Fibroblast of gingiva (primary cell): ENCODE measurements at places on chromosomes 12 and 14.

GRCh38 chr12:68871921-68872320, 61.0 kb downstream of the CPM start:
- DNase-seq, result no peak

GRCh38 chr12:22880331-22880730, 255.4 kb downstream of the ETNK1 start:
- DNase-seq, result no peak

DNA sequence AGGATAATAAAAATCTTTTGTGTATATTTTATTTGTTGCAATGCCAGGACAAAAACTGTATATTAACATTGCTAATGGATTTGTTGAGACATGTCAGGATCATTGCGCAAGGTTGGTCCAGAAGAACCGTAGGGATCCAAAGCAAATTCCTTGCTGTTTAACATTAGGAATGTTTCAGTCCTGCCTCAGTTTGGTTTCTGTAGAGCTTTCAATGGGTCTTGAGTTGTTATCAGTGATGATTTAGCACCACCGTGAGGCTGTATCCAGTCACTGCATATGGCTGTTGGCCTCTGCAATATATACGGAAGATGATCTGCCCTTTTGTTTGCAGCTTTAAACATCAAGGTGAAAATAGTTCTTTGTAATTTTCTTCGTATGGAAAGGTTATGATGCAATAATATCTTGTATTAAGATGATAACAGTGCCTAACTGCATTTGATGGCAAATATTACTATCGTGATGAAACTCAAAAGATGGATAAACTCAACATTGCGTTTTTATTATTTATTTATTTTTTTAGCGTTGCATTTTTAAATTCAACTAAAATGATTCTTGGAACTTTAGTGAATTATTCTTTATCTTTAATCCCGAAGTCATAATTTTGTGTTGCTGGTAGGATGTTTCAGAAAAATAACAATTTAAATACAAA, 231.2 kb downstream of the AKAP6 start:
- peak; percentile 73 for DNase-seq

- no peak for DNase-seq
Observed at GRCh38 chr12:107519906-107520859, 165.4 kb upstream of the PWP1 start.

- no peak for DNase-seq
Observed at GRCh38 chr14:99322731-99323599, 51.0 kb upstream of the BCL11B start.

GRCh38 chr14:24224618-24225071, 7.5 kb downstream of the NEDD8 start:
- DNase-seq, result peak; percentile 41

DNA sequence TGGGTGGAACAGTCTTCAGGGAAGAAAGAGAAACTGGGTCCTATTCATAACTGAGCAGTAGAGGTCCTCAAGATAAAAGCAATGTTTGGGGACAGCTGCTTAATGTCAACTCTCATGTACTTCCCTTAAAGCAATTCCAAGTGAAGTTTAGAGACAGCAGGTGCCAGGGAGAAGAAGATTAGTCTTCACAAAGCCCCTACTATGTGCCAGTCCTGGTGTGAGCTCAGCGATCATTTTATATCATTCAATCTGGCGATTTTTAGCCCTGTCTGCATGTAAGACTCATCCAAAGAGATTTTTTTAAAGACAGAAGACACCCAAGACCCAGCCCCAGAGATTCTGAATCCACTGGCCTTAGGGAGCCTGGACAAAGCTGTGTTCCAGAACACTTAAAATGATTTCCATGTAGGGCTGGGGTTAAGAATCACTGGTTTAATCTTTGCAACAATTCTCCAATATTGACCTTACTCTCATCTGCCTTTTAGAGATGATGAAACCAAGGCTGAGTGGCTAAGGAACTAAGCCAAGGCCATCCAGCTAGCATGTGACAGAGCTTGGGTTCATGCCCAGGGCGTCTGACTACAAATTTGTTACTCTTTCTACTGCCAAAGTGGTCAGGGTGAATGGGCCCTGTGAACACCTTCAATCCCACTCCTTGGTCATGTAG, 404.5 kb upstream of the TBX3 start:
- peak; percentile 26 for DNase-seq

DNA sequence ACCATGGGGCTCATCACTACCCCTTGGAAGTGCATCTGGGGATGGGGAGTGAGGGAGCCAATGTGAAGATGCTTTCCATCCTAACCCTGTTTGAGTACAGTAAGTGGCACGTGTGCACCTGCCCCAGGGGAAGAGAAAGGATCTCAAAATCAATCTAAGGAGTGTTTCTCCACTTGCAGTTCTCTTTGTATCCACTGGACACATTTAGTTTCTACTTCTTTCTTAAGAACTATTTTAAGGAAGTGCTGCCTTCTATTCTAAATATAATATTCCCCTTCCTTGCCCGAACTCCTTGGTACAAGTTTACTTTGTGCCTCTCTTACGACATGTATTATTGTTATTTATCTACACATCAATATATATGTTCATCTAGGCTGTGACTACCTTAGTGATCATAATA, 73.8 kb downstream of the TTC6 start:
- no peak for DNase-seq

- DNase-seq, result no peak
Observed at GRCh38 chr12:65894624-65895390, 70.5 kb downstream of the HMGA2 start.

GRCh38 chr12:43162138-43162537, 389.9 kb downstream of the ADAMTS20 start:
- no peak for DNase-seq

- no peak for DNase-seq
Observed at GRCh38 chr12:122979908-122980182, 636 bp upstream of the ARL6IP4 start.

DNA sequence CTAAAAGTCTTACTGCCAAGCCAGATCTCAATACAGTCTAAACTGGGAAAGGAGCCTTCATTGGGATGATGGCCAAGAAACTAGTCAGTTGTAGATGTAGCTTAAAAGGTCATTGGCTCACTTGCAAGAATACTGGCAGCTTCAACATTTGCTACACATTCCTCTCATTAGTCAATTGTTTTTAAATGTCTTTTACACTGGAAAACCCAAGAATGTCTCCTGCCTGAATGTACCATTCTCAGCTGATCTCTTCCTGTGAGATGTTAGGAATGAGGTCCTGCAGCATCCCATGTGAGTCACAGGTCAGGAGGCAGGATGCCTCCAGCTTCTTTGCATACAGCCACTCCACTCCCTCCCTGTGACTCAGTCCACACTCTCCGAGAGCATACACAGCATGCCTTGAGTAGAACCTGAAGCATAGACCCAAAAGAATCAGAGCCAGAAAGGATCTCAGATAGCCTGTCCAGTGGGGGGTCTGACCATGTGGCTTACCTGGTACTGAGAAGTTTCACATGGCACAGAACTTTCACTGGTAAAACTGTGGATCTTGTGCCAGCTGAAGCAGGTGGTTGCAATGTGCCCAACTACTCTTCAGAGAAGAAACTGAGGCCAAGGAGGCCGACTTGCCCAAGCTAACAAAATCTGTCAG, 56.0 kb upstream of the HECTD1 start:
- peak; percentile 100 for DNase-seq

DNA sequence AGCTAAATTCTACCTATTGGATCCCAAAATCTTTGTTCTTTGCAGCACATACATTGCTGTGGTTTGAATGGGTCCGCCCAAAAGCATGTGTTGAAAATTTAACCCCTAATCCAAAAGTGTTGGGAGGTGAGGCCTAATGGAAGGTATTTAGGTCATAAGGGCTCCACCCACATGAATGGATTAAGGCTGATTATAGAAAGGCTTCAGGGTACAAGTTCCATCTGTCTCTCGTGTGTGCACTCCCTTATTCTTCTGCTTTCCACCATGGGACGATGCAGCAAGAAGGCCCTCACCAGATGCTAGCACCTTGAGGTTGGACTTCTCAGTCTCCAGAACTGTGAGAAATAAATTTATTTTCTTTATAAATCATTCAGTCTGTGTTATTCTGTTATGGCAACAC, 190.9 kb downstream of the SOX5 start:
- DNase-seq, result no peak
